Activated CD4-positive, alpha-beta T cell treated with anti-CD3 and anti-CD28 coated beads for 48 hours (primary cell): ENCODE measurements at places on chromosomes 4 and X.

- no peak for DNase-seq
Observed at GRCh38 chrX:110045421-110045820, 42.5 kb downstream of the TMEM164 start.

GRCh38 chr4:56007154-56007553 lies 58.4 kb downstream of the CEP135 start:
- DNase-seq, result no peak

- DNase-seq, result peak; percentile 4
Observed at GRCh38 chrX:15349046-15349445, 13.7 kb upstream of the PIGA start.

GRCh38 chr4:78207951-78208350 lies 150.8 kb downstream of the FRAS1 start:
- no peak for DNase-seq

GRCh38 chr4:15938182-15938581 lies 358 bp downstream of the FGFBP1 start:
- DNase-seq, result no peak

DNA sequence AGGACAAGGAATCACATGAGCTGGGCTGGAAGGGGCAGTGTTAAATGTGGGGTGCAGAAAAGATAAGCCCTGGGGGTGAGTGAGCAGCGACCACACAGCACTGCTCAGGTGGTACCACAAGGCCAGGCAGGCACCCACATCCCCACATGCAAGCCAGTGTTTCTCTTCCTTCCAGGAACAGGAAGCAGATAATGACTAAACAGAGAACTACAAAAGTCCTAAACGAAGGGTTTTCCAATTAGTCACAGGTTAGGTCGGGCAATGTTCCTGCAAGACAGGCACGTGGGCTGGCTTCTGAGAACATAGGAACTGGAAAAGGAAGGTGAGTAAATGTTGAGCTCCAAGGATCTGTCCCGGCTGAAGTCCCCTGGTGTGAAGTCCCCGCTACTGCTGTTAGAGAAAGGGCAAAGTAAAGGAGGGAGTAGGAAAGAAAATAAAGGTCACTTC lies 19.5 kb downstream of the RELL1 start:
- DNase-seq, result peak; percentile 31

GRCh38 chr4:76764251-76764650 lies 133.7 kb downstream of the SOWAHB start:
- DNase-seq, result no peak

DNA sequence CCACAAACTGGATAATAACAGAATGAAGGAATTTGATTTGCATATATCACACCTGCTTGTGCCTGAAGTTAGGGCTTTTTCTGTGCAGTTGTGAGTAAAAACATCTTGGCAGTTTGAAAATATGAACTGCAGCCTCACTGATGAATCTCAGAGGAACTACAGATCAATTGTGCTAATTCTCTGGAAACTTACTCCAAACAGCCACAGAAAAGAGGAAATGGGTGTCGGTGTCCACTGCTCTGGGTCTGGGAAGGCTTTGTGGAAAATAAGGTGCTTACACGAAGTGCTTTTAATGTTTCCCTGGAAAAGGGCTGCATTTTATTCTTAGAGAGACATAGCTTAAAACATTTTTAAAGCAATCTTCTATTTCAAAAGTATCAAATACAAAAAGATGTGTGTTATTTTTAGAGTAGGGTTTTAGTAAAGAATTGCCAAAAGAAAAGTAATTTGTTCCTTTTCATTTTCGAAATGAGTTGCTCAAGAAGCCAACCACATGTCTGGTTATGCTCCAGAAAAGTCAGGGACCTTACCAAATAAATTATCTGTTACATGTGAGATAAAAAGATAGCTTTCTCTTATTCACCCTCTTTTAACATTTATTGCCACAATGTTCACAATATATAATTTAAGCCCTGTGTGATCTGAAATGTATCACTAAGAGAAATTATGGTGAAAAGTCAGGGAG lies 240.1 kb downstream of the FRAS1 start:
- DNase-seq, result no peak

GRCh38 chr4:37715889-37716402 lies 29.8 kb upstream of the RELL1 start:
- peak; percentile 51 for DNase-seq
